RPMI7951 (cell line): ENCODE measurements at places on chromosomes 3 and 15. TPM values are rescaled to one million over a fixed set of nuclear protein-coding genes. Genes with fewer than 3 reads are reported as not detected.

The KLHL6 gene
- total RNA-seq: not detected in 2 replicates

The CCNB2 gene
- 307 TPM in 2 replicates for total RNA-seq

The NCK1 gene
- total RNA-seq: 35.8 and 37.0 TPM in 2 replicates

The C2CD4A gene
- not detected in 2 replicates for total RNA-seq

The LOXL1 gene
- total RNA-seq: 45.9 and 55.0 TPM in 2 replicates

The AGBL1 gene
- not detected in 2 replicates for total RNA-seq

The TPRG1 gene
- 0.98 and 2.0 TPM in 2 replicates for total RNA-seq

The CACNA2D2 gene
- total RNA-seq: under 0.01 TPM in 1 of 2 replicates, not detected in the other

The A4GNT gene
- total RNA-seq: not detected in 2 replicates

The CRABP1 gene
- total RNA-seq: 0.29 TPM in 1 of 2 replicates, not detected in the other

The TUSC7 gene
- total RNA-seq: not detected in 2 replicates

The PRSS50 gene
- total RNA-seq: not detected in 2 replicates

The GP5 gene
- total RNA-seq: not detected in 2 replicates

The IREB2 gene
- total RNA-seq: 18.2 and 24.3 TPM in 2 replicates

The TRIP4 gene
- total RNA-seq: 10.0 and 11.4 TPM in 2 replicates

The EFCC1 gene
- total RNA-seq: not detected in 2 replicates

The SERPINI1 gene
- total RNA-seq: 1.9 TPM in 2 replicates

The GUCA1C gene
- not detected in 2 replicates for total RNA-seq

The INSYN1 gene
- total RNA-seq: not detected in 2 replicates

The ARHGEF3 gene
- total RNA-seq: 9.8 and 14.5 TPM in 2 replicates

The GP9 gene
- total RNA-seq: not detected in 2 replicates

The CPOX gene
- total RNA-seq: 61.5 and 63.3 TPM in 2 replicates

The KCNAB1 gene
- 0.29 and 0.96 TPM in 2 replicates for total RNA-seq

The PRRT3 gene
- 0.98 and 1.2 TPM in 2 replicates for total RNA-seq

The TMEM212 gene
- not detected in 2 replicates for total RNA-seq

The SEMA3F gene
- total RNA-seq: 1.5 and 1.9 TPM in 2 replicates

The CHRM5 gene
- not detected in 2 replicates for total RNA-seq

The ZNF620 gene
- total RNA-seq: 1.4 and 1.5 TPM in 2 replicates

The RASSF1 gene
- total RNA-seq: 51.7 and 77.8 TPM in 2 replicates

The PLA2G4D gene
- total RNA-seq: not detected in 2 replicates

The NR1I2 gene
- 0.12 TPM in 1 of 2 replicates, not detected in the other for total RNA-seq

The MINAR1 gene
- 1.1 and 1.3 TPM in 2 replicates for total RNA-seq

The CFAP91 gene
- total RNA-seq: not detected in 2 replicates

The AGTR1 gene
- 0.10 TPM in 1 of 2 replicates, not detected in the other for total RNA-seq

The LINGO1 gene
- total RNA-seq: not detected in 2 replicates

The CNTN4 gene
- not detected in 2 replicates for total RNA-seq

The TERB2 gene
- total RNA-seq: not detected in 2 replicates

The RFX7 gene
- 6.1 and 7.8 TPM in 2 replicates for total RNA-seq

The CYP1A1 gene
- 1.3 and 1.4 TPM in 2 replicates for total RNA-seq

The C3orf85 gene
- not detected in 2 replicates for total RNA-seq

The DOCK3 gene
- 0.10 and 0.12 TPM in 2 replicates for total RNA-seq

The GOLGA8M gene
- not detected in 2 replicates for total RNA-seq

The GOLGA6A gene
- total RNA-seq: not detected in 2 replicates

The CLDND1 gene
- total RNA-seq: 153 and 181 TPM in 2 replicates

The TNFAIP8L3 gene
- total RNA-seq: 0.29 and 0.48 TPM in 2 replicates
